ENCODE measurements at places on chromosomes 12 and 14.

DNA sequence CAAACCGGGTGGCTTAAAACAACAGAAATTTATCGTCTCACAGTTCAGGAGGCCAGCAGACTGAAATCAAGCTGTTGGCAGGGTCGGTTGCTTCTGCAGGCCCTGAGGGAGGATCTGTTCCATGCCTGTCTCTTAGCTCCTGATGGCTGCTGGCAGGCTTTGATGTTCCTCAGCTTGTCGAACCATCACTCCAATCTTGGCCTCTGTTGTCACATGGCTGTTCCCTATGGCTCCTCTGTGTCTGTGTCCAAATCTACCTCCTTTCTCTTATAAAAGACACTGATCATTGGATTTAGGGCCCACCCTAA is 14.0 kb downstream of the NFATC4 start:
- no peak for DNase-seq

GRCh38 chr12:2647186-2647585 is 147.6 kb upstream of the FKBP4 start:
- no peak for DNase-seq

- peak; percentile 39 for DNase-seq
These were observed 1059.8 kb downstream of the TMEM121 start for GRCh38 chr14:106586098-106586704.

DNA sequence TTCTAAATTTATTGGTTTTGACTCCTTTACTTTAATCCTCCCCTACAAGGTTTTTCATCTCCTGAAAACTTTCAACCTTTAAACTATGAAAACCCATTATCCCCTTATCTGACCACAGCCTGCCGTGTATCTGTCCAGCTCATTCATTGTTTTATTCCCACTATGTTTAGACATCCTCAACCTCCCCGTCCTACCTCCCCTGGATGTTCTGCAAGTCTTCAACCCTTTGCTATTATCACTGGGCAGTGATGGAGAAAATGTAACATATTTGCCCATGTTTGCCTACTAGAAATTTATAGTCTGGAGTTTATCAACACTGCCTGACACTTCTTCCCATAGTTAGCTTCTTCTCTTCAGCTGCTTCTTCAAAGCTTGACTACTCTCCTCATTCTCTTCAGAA is 483.4 kb downstream of the PRKD1 start:
- DNase-seq = no peak

DNA sequence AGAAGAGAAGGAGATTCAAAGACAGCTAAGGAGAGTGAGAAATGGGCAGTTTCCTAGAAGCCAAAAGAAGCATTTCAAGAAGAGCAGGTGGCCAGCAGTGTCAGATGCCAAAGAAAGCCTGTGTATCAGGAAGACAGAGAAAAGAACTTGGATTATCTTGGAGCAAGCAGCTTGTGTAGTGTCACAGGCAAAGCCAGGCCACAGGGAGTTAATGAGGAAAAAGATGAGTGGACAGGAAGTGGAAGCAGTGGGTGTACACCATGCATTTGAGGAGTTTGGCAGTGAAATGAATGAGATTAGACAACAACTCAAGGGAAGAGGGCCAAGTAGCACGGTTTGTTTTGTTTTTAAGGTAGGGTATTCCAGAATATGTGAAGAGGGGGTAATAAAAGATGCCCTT is 5.6 kb upstream of the MYH7 start:
- no peak for DNase-seq

- no peak for DNase-seq
These were observed 462.8 kb downstream of the GXYLT1 start for GRCh38 chr12:41681898-41682297.

DNA sequence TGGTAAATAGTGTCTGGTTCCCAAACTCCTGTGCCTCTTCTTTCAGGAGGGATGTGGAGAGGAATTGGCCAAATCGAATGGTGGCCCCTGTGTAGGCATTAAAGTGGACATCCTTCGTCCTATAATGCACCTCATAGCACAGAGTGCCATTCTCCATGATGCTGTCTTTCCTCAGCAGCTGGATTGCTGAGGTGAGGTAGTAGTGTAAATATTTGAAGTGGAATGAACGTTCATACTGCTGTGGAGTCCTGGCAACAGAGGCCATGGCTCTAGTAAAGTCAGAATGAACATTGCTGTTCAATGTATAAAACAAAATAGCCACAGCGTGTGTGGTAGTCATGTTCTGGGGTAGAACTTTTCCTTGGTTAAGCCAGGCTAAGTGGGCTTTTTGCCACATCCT is 2.7 kb downstream of the ART4 start:
- no peak for DNase-seq

- no peak for DNase-seq
These were observed 466.5 kb downstream of the APAF1 start for GRCh38 chr12:99111600-99111999.

DNA sequence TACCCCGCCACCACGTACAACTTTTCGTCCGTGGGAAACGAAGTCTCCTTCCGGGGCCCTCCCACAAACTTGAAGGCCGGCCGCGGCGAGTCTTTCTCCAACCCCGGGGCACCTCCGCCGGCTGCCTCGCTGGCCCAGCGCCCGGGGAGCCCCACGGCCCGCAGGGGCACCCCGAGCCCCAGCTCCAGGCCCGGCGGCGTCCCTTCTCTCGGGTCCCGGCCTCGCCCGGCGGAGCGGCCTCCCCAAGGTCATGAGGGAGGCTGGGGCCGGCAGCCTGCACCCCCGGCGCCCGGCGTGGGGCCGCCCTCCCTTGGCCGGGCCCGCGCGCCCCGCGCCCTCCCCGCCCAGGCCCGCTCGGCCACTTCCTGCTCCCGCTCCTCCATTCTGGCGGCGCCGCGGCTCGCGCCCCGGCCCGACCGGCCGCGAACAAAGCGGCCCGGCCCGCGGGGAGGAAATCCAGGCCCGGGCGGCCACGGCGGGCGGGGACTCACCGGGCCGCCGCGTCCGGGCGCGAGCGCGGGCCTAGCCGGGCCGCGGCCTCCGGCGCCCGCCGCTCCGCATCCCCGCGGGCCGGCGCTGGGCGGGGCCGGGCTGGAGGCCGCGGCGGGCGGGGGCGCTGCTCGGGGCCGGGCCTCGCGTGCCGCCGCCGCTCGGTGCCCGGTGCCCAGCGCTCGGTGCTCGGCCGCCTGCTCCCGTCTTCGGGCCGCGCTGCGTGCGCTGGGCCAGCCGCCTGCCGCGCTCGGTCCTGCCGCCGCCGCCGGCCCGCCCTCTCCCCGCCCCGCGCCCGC is at the start of gene AKT1:
AKT1 (minus strand) TSS at position 756 of the 788 bp plus-strand sequence. CDS start 3,105 bp downstream, outside the sequence.
- DNase-seq = no peak

- DNase-seq = peak; percentile 15
These were observed 55.8 kb upstream of the CCDC175 start for GRCh38 chr14:59632381-59632780.

DNA sequence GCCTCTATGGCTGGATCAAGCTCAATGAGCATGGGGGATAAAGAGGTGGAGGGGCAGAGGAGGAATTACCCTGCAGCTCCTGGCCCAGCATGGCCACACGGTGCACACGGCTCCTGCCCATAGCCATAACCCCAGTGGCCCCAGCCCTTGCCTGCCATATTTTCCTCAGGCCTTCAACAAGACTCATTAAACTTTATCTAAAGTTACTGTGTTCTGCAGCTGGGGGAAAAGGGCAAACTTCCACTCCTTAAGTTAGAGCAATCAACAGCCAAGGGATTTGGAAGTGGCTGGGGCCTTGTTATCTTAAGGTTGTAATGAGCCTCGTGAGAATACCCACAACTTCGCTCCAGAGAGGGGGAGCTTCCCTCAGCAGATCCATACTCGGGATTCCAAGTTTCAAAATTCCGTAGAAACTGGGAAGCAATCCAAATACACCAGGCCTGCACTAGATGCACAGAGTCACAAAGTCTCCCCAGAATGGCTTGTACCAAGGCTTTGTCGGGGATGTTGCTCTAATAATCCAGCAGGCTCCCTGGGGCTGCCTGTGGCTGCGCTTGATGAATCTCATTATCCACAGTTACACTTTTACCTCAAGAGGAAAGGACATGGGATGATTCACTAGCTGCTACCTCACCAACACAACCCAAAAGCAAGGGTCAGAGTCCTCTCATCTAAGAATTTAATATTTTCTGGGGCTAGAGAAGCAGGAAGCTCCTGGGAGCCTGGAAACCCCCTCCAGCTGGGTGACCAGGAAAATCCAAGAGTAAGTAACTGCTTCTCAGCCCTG is 13.0 kb upstream of the OR6J1 start:
- no peak for DNase-seq

- DNase-seq = no peak
These were observed 39.7 kb upstream of the VCPKMT start for GRCh38 chr14:50156111-50156510.

- DNase-seq = no peak
These were observed 55.0 kb downstream of the TMX1 start for GRCh38 chr14:51294951-51295525.

DNA sequence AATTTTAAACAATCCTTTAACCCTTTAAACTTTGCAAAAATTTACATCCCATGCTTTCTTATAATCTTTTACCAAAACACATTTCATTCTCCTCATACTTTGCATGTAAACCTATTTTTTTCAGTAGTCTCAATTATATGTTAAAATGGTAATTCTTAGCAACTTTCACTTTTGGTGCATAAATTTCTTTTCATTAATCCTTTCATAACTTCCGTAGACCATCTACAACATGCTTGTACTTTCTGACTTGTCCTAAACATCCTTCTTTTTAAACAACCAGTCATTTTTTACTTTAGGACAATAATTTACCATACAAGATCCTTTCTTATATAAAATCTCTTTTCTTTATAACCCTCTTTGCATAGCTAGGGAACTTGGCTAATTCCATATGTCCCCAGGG is 19.5 kb downstream of the CCDC91 start:
- no peak for DNase-seq

DNA sequence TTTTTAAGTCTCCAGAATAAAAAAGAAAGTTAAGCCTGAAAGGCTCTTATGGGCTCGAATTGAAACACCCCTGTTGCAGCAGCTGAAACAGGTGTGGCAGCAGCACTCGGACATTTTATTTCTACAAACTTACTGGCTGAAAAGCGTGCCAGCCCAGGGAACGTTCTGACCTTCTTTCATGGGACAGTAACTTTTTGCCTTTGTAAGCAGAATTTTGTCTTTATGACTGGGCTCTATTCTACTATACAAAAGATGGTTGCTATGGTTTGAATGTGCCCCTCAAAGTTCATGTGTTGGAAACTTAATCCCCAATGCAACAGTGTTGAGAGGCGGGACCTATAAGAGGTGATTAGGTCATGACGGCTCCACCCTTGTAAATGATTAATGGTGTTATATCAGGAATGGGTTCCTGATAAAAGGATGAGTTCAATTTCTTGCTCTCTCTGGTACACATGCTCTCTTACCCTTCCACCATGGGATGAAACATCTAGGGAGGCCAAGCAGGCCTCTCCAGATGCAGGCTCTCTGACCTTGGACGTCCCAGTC is 52.7 kb downstream of the PELI2 start:
- DNase-seq = no peak

DNA sequence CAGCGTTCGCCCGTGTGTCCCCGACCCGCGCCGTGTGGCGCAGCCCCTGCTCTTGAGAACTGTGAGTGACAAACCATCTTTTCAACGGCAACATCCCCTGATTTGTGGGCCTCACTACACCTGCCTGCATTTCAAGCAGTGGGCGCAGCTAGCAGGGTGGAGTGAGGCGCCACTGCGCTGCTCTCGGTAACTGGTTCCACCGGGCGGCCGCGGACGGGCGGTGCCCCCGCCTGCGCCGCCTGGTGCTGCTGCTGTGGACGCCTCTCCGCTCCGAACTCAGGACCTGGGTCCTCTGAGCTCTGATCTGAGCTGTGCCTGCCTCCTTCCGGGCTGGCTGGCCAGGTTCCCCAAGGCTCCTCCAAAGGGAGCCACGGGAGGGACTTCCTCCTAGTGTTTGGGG is 5.9 kb upstream of the DEGS2 start:
- DNase-seq = no peak

- DNase-seq = no peak
These were observed 87.2 kb downstream of the CEP83 start for GRCh38 chr12:94372461-94372860.

DNA sequence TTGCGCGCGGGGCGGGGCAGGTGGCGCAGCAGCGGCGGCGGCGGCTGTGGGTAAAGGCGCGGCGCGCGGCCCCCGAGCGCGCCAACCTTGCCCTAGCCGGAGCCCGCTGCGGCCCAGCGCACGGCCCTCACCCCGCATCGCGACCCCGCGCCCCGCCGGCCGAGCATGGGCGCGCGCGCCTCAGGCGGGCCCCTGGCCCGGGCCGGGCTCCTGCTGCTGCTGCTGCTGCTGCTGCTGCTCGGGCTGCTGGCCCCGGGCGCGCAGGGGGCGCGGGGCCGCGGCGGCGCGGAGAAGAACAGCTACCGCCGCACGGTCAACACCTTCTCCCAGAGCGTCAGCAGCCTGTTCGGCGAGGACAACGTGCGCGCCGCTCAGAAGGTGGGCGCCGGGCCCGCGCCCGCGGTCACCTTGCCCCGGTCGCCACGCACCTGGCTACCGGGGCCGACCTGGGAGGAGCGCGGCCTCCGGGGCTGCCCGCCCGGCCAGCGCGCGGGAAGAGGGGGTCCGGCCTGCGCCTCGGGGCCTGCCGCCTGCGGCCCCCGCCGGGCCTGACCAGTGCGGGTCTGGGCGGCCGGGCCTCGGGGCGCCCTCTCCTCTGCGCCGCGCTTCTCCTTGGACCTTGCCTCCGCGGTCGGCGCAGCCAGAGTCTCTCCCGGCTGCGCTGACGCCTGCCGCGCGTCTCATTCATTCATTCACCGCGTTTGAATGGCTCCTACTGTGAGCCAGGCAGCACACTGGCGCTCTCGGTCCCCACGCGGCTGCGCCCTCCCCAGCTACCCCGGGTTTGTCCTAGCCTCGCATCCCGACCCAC is at the start of gene BRI3BP:
BRI3BP (plus strand) TSS at position 20 of the 811 bp plus-strand sequence; CDS start at position 166, 146 bp downstream.
- DNase-seq = peak; percentile 38

GRCh38 chr12:71640316-71640715 is 23.3 kb downstream of the ZFC3H1 start:
- DNase-seq = no peak

- no peak for DNase-seq
These were observed 1045.6 kb downstream of the BCL11B start for GRCh38 chr14:98226411-98226810.

DNA sequence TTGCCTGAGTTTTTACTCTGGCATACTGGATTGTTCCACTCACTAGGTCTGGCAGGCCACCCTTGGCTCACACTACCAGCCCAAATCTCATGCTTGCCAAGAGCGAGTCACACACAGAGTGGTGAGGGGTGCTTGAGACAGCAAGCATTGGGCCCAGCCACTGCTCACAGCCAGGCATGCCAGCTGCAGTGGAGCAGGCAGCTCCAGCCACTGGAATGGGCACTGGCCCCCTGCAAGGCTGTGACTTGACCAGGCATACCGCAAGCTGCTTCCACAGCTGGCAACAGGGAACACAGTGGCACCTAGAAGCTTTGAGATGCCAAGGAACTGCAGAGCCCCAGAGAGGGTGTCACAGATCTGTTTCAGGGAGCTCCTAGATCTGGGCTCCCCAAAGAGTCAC is 488.5 kb downstream of the LRFN5 start:
- no peak for DNase-seq

DNA sequence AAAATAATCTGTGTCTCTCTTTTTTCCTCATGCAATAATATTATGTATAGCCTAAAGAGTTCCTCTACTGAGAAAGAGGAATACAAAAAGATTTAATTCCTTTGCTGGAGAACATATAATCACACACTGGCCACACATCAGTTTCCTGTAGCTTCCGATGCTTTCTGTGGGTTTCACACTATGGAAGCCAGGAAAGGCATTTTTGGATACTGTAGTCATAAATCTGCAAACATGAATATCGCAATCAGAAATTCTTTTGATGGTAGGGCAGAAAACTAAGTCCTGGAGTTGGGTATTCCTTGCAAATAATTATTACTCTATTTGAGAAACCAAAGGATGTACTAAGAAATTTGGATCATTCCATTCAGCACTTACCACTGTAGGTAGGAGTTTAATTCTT is 260.0 kb downstream of the ACSS3 start:
- DNase-seq = no peak

GRCh38 chr14:75096959-75097358 is 27.5 kb downstream of the ZC2HC1C start:
- no peak for DNase-seq

Data from stimulated activated CD4-positive, alpha-beta T cell treated with anti-CD3 and anti-CD28 coated beads, TNF-alpha, amount 100 ng/mL, for 24 hours (primary cell).